ENCODE measurements at places on chromosomes 5 and 9.

- no peak for DNase-seq
Measured at GRCh38 chr9:114995681-114996221, 65.4 kb upstream of the TNFSF8 start.

- DNase-seq, result no peak
Measured at GRCh38 chr5:74969726-74970125, 82.6 kb downstream of the GCNT4 start.

DNA sequence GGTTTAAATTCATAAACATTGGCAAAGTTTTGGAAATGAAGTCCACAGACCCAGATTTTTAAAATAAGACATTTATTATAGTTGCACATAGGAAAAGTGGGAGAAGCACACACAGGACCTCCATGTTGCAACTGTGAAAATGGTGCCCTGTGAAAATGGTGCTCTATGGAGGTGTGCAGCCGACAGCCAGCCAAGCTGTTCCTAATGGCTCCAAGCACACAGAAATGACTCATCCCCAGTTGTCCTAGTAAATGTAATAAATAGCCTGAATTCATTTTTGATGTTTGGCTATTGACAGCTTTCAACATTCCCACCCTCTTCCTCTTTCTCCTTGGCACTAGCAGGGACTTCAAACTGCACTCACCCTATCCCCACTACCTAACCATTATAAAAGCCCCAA, 590.9 kb downstream of the CAAP1 start:
- no peak for DNase-seq

DNA sequence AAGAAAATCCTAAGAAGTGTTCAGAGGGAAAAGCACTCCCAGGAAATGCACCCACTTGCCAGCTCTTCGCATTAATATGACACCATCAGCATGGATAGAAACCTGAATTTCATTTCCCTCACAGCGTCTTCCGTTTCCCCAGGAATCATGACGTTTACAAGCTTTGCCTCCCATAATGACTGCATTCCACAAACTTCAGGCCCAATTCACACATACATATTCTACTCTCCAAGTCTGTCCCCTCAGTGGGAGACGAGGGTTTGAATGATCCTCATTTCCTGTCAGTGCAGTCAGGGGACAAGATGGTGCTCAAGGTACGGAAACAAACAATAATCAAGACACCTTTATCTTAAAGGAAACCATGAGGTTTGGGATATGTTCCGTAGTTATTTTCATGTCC, 44.9 kb upstream of the MAN2A1 start:
- no peak for DNase-seq

- no peak for DNase-seq
Measured at GRCh38 chr5:147752033-147752432, 30.5 kb downstream of the JAKMIP2 start.

DNA sequence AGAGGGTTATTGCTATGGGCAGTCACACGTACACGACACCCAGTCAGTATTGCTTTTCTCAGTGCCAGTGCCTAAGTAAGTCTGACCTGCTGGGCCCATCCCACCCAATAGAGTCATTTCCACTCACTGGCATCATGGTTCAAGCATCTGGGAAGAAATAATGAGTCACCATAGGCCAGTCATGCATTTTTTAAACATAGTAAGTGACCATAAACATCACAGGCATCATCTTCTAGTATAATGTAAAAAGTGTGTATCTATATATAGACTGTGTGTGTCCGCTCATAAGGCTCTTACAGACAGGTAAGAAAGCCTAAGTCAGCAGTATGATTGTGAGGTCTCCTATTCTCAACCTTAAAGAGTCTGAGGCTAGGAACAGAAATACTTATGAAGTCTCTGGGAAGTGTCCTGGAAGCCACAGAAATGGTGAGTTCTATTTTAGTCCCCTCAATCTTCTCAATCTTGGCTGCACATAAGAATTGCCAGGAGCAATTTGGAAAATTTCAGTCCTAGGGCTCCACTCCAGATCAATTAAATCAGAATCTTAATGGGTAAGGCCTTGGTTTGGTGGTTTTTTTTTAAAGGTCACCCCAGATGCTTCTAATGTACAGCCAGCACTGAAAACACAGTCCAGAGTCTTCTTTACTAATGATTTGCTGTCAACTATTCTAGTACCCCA, 65.2 kb downstream of the ZNF366 start:
- no peak for DNase-seq

- no peak for DNase-seq
Measured at GRCh38 chr9:68428481-68428880, 72.1 kb downstream of the PGM5 start.

GRCh38 chr5:78734094-78734845, 85.7 kb upstream of the LHFPL2 start:
- no peak for DNase-seq

- DNase-seq, result no peak
Measured at GRCh38 chr5:1768283-1769000, 31.2 kb downstream of the MRPL36 start.

GRCh38 chr5:154840435-154841272, 9.7 kb downstream of the FAXDC2 start:
- no peak for DNase-seq

DNA sequence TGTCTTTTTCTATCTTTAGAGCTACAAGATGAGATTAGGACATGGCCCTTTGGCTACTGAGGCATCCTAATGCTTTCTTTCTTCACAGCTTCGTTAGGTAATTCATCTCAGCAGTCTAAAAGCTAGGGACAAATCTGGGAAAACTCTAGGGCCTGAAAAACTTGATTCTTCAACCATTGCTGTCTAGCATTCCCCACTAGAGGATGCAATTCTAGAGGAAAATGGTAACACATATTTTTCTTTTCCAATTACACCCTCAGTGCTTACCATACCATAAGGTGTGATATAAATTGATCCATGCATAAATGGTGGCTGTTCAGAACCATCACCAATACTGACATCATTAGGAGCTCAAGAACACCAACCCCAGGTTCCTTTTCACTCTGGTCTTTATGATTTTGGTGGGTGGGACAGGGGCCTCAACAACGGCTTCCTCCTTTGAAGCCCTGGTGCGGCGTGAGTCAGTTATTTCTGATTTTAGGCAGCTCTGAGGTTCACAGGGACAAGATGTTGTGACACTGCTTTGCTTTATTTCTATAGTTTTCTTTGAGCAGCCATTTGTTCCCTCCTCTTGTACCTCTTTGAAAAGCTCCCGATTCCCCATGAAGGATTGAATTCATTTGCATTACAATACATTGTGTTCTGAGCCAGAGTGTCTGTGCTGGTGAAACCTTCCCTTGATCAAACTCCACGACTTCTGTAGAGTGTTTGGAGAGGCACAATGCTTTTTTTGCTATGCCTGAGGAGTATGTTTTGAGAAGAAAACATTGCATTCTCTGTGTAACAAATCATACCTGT, 526.0 kb upstream of the TRPC7 start:
- DNase-seq, result no peak

GRCh38 chr5:76592692-76593091, 30.5 kb downstream of the F2RL2 start:
- no peak for DNase-seq

DNA sequence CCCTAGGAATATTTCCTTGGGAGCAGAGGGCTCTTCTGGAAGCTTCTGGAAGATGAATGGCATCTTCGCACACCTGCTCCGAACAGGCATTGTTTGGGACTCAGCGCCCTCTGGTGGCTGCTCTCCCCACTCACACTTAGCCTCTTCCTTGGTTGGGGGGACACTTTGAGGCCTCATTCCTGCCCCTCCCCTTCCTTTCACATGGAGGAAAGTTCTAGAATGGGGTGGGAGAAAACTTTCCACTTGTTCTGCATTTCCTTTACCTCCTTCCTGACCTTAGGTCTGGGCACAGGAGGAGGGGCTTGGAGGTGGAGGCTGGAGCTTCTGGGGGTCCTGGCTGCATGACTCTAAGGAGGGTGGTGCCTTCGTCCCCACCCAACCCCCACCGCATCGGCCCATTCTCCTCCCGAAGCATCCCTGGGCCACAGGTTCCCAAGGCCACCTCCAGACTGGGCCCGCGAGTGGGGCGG, 19.3 kb upstream of the SMIM32 start:
- no peak for DNase-seq

- DNase-seq, result no peak
Measured at GRCh38 chr5:57422993-57423392, 59.6 kb downstream of the ACTBL2 start.

DNA sequence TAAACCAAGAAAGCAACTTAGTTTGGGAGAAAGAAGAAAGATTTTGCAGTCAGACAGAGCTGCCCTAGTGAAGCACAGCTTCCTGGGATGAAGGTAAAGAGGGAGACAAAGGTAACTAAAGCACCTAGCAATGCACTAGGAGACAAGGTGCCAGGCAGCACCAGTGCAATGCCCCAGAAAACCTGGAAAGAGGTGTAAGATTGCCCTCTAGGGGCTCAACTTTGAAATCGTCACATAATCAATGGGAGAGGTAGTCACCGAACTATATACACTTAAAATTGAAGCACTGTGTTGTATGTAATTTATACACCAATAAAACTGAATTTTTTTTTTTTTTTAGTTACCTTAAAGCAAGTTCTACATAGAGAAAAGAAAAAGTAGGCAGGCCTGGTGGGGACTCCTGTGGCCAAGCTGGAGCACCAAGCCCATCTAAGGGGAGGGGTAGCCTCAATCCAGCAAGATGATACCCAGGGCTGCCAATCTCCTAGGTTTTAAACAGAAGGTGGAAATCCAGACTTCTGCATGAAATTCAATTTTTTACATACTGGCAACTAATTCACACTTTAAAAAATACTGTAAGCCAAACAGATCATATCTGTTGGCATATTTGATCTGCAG, 48.2 kb downstream of the CDK5RAP2 start:
- no peak for DNase-seq
